ENCODE measurements at places on chromosomes 12 and 14.

GRCh38 chr14:86153480-86153879 is 623.5 kb downstream of the FLRT2 start:
- DNase-seq, result no peak
- no peak overlapping the region for H3K4me3 ChIP-seq
- H3K36me3 ChIP-seq, result peaks cover 3% of the 10 kb centered on the region
- H3K27ac ChIP-seq, result no peak overlapping the region
- no peaks in the 10 kb centered on the region for H3K27me3 ChIP-seq

DNA sequence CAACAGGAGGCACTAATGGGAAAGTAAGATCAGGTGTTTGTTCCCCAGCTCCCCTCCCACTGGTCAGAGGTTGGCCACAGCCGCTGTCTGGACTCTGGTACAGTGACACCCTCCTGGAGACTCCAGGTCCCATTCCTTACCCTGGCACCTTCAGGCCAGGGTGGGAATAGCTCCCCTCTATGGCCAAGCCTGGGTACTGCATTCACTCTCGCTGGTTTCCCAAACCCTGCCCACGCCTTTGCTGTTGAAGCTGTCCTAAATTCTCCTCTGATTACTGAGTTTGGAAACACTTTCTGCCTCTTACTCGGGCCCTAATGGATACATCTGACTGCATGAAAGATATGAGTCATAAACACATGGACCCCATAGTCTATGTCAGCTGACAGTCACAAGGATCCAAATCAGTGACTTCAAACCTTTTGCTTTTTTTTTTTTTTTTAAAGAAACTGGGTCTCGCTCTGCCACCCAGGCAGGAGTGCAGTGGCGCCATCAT is 17.9 kb downstream of the HRK start:
- DNase-seq, result no peak
- H3K36me3 ChIP-seq, result no peaks in the 10 kb centered on the region
- H3K4me1 ChIP-seq, result no peaks in the 10 kb centered on the region
- H3K4me3 ChIP-seq, result no peak overlapping the region

DNA sequence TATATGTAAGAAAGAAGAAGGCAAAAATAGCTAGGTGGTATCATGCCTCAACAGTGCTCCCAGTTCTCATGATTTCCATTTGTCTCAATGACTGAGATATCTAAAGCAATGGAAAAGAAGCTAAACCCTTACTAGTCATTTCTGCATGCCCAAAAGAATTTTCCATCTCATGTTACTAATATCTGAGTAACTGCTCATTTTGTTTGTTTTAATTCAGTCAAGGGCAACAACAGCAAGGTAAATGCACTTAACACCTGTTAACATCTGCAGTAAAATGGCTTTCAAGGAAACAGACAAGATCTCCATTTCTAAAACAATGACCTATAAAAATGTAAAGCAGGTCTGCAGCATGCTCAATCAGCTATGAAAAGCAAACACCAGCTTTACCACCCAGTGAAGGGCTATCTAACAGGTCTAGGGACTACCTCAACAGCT is 19.4 kb upstream of the SELPLG start:
- no peak overlapping the region for H3K27ac ChIP-seq
- H3K27me3 ChIP-seq, result no peaks in the 10 kb centered on the region
- peaks cover 38% of the 10 kb centered on the region for H3K36me3 ChIP-seq
- H3K4me1 ChIP-seq, result no peaks in the 10 kb centered on the region

DNA sequence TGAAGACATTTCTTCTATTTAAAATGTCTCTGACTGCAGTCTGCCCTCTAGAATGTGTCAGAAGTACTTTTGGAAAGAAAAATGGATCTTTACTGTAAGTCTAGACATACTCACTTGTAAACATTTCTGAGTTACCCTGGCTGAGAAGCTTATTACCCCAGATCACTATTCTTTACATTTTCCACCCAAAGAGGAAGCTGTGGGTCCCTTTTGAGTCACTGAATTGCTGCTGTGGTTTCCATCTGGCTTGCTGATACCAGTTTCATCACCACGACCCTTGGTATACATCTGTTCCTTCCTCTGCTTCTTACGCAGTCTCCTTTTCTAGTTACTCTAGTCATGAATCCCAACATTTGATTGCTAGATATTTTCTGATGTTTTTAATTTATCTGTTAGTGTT is 20.2 kb upstream of the CLEC4D start:
- H3K4me1 ChIP-seq, result peaks cover 11% of the 10 kb centered on the region
- peak; percentile 2 for DNase-seq
- no peak overlapping the region for H3K4me3 ChIP-seq
- H3K36me3 ChIP-seq, result no peaks in the 10 kb centered on the region
- no peak overlapping the region for H3K27ac ChIP-seq

- no peak overlapping the region for H3K4me3 ChIP-seq
- no peak overlapping the region for H3K27ac ChIP-seq
- H3K27me3 ChIP-seq, result no peaks in the 10 kb centered on the region
Measured at GRCh38 chr12:65287426-65287825, 8.9 kb downstream of the MSRB3 start.

DNA sequence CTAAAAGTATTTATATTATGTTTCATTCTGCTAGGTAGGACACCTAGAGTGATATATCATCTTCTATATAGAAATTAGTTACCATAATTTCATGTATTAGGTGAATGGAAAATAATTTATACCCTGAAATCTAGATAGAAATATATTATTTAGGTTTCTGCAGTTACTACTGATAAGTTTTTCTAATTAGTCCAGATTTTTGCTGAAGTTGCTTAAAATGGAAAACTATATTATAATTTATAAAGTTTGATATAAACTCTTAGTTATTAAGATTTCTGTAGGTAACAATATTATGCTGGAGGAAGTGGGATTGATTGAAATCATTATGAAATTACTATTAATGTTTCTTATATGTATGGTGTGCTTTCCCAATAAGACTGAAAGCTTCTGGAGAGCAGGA is 56.0 kb downstream of the SERPINA10 start:
- H3K4me1 ChIP-seq, result no peaks in the 10 kb centered on the region
- no peak for DNase-seq
- H3K4me3 ChIP-seq, result no peak overlapping the region
- H3K36me3 ChIP-seq, result no peaks in the 10 kb centered on the region

GRCh38 chr14:100384819-100385813 is 62.0 kb downstream of the SLC25A47 start:
- H3K4me1 ChIP-seq, result peaks cover 10% of the 10 kb centered on the region
- peaks cover 5% of the 10 kb centered on the region for H3K36me3 ChIP-seq
- no peak overlapping the region for H3K4me3 ChIP-seq

GRCh38 chr12:6370994-6371754 is 4.2 kb downstream of the SCNN1A start:
- H3K27ac ChIP-seq, result no peak overlapping the region
- no peak for DNase-seq
- no peak overlapping the region for H3K4me3 ChIP-seq
- H3K4me1 ChIP-seq, result peaks cover 29% of the 10 kb centered on the region

- no peak for DNase-seq
- peaks cover 2% of the 10 kb centered on the region for H3K27me3 ChIP-seq
- H3K36me3 ChIP-seq, result no peaks in the 10 kb centered on the region
- H3K4me3 ChIP-seq, result no peak overlapping the region
- H3K27ac ChIP-seq, result no peak overlapping the region
- no peaks in the 10 kb centered on the region for H3K4me1 ChIP-seq
Measured at GRCh38 chr14:71752111-71752738, 180.0 kb upstream of the RGS6 start.

GRCh38 chr12:126811391-126811790 is 1455.6 kb upstream of the TMEM132C start:
- no peak overlapping the region for H3K4me3 ChIP-seq
- no peaks in the 10 kb centered on the region for H3K4me1 ChIP-seq
- no peak for DNase-seq
- peaks cover 2% of the 10 kb centered on the region for H3K27me3 ChIP-seq
- no peaks in the 10 kb centered on the region for H3K36me3 ChIP-seq

Data from immature natural killer cell (primary cell).